GM12865 (cell line): ENCODE measurements at places on chromosomes 1 and 21.

GRCh38 chr1:10160173-10160572 lies 50.2 kb upstream of the KIF1B start:
- no peak for DNase-seq

DNA sequence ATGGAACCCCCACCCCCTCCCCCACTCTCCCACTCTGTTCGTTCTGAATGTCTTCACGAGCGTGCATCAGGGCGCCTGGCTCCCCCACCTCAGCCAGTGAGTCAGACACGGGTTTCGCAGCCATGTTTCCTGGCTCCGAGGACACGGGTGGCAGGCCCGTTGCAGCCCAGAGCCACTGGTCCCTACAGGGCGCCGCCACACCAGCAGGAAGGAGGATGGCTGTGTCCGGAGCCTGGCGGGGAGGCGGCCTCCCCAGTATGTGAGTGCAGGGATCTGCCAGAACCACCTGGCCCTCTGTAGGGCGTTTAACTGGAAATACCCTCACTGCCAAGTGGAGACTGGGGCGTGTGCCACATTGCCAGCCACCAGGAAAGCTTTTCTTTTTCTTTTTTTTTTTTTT lies 18.5 kb downstream of the CSTB start:
- no peak for DNase-seq

DNA sequence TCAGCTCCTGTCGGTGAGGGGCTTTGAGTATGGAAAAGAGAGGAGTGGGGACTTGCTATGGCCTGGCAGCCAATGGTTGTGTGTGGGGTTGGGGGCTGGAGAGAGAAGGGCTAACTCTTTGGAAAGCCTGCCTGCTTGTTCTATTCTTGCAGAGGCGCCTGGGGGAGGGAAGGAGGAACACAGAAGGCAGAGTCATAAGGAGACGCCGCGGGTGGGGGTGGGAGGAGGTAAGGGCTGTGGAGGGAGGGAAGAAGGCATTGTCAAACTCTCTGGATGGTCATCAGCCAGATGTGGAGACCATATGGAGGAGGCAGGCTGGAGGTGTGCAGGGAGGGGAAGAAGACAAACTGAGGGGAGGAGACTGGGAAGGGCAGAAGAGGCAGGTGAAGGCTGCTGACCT lies 70.0 kb downstream of the PLXNA2 start:
- DNase-seq = no peak

DNA sequence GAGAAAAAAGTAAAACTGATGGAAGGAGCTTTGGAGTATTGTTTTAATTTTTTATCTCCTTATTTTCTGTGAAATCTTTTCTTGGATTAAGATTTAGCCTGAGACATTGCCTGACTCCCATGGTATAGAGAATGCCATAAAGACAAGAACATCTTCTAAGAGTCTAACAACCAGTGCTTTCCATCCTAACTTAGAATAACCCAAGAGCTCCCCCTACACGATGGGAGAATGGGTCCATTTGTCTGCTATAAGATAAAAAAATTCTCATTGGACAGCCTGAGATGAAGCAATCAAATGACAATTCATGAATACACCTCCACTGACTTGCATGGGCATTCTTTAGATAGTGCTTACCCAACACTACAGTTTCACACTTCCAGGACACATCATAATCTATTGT lies 478.1 kb downstream of the TTLL7 start:
- DNase-seq = peak; percentile 32

DNA sequence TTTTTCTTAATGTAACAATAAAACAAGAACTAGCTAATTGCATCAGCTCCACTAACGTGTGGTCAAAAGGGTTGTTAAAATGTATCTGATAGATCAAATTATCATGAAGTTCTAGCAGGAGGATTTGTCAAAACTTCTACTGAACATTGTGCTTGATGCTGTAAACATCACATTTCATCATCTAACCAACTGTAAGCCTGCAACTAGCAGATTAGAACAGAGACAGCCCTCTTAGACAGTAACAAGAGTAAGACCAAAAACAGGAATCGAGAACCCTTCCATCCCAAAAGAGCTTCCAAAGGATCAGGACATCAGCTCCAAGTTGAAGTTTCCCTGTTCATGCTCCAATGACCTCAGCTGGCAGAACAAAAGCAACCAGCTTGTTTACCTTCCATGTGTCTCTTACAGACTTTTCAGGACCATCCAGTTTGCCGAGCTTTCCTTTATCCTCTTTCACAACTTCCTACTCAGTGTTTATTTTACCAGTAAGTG lies 44.6 kb downstream of the NIBAN1 start:
- DNase-seq = no peak
